ENCODE measurements at places on chromosomes 5 and 9.

DNA sequence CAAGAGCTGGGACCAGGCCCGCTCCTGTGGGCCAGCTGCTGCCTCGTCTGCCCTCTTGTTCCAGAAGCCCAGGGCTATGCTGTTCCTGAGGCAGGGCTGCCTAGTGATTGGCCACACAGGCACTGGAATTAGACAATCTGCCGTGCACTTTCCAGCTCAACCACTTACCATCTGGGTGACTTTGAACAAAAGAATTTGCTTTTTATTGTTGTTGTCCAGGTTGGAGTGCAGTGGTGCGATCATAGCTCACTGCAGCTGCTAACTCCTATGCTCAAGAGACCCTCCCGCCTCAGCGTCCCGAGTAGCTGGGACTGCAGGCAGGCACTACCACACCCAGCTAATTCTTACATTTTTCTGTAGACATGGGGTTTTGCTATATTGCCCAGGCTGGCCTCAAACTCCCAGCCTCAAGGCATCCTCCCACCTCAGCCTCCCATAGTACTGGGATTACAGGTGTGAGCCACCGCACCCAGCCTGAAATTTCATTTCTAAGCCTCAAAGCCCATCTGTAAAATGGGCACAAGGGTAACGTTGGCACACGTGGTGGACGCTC lies 1.2 kb upstream of the NEK6 start:
- DNase-seq = no peak

DNA sequence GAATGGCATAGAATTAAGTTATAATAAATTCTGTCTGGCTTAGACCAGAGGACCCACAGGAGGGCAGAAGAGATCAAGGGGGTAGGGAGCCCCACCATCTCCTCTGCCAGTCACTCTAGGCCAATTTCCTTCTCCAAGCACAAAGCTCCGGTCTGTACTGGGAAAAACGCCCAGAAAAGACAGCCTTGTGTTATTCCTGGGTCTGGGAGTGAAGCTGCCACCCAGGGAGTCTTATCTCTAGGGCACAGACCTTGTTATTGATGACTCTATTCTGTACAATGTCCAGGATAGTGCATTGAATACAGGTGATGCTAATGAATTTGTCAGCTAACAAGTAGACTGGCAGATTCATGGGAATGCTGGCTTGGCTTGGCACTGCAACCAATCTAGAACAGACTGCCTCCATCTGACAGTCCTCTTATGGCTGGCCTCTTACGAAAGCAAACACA lies 60.7 kb downstream of the MED27 start:
- no peak for DNase-seq

DNA sequence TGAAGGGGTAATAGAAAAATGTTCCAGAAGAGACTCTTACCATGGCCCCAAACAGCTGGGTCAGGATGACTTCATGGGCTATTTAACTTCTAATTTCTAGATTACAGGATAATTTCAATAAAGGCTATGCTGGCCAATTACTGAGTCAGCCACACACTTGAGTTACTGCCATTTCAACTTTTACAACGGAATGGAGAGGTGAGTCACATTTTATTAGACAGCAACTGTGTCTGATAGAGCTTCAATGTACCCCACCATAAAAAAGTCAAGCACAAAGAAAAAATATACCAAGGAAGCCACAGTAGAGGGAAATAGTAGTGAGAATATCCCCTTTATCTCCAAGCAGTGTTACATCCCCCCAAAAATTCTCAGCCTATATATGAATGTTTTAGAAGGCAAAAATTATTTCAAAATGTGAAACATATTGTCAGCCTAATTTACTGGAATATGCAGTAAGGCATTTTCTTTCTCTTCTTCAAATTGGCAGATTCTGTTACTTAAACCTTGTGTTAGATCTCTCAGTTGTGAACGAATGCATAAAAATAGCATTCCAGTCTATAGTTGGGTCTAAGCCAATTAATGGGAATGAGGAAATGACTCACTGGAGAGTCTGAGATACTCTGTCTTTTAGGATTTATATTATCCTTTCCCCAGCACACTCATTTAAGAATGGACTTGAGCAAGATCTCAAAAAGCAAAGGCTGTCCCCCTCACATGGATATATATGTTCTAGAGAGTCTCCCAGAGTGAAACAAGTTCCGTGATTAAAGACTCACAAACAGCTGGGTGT lies 47.1 kb upstream of the RAI14 start:
- no peak for DNase-seq

DNA sequence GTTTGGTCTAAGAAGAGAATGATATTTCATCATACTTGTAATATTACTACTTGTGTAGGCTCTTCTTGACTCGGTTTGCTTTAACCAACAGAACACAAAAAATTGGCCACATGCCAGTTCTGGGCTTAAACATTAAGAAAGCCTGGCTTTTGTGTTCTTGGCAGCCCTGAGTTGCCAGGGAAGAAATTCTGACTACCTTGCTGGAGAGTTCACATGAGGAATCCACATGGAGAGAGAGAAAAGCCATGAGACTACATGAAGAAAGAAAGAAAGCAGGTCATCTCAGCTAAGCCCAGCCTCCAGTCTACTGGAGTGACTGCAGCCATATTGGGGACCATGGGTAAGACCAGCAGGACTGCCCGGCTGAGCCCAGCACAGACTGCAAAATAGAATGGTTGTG lies 524.8 kb downstream of the RAB3C start:
- no peak for DNase-seq

DNA sequence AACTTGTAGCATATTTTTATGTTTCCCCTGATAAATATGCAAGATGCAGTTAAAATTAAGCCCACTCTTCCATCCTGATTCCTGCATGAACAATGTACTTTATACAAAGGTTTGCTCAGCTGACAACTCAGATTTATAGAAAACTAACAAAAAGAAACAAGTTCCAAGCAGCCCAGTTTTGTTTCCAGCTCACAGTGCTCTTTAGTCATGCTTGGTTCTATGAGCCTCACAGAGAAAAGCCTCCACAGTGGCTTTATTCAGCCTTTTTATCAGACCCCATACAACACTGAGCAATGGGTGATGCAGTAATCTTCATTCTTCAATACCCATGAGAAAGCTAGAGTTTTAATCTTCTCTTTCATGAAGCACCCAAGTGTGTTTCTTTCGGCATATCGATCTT lies 329.6 kb downstream of the SLCO4C1 start:
- no peak for DNase-seq

- no peak for DNase-seq
These were observed 6.0 kb downstream of the RASGEF1C start for GRCh38 chr5:180202939-180203573.

DNA sequence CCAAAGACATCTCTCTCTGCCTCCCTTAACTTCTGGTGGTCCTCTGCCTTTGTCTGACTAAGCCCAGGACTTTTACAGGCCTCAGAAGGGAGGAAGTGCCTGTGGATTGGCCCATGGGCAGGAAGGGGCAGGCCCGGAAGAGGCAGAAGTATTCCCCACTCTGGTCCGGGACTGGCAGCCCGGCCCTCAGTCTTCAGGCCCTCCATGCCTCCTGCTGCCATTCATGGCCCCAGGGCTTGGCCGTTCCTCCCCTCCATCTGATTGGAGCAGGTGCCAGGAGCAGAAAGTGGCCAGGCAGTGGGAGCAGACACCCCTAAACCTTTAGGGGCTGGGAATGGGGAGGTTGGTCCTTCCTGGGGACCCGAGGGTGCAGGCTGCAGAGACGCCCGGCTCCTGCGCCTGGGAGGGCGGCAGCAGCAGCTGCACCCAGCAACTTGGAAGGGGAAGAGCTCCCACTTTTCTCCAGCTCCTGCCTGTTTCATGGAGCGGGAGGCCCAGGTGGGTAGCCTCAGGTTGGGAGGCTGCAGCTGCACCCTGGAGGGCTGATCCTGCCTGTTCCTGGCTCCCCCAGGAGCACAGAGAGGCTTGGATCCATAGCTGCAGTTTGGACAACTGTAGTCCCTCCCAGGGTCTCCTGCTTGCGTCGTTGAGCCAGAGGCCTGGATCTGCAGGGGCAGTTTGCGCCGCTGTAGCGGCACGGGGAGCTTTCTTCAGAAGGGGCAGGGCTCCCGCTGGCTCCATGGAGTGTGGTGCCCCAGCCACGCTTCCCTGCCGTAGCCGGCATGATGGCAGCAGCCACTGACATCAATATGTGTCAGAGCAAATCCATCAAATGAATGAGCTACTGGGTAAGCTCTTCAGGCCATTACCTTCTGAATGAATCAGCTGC lies 661.5 kb upstream of the NUDT12 start:
- DNase-seq = no peak

DNA sequence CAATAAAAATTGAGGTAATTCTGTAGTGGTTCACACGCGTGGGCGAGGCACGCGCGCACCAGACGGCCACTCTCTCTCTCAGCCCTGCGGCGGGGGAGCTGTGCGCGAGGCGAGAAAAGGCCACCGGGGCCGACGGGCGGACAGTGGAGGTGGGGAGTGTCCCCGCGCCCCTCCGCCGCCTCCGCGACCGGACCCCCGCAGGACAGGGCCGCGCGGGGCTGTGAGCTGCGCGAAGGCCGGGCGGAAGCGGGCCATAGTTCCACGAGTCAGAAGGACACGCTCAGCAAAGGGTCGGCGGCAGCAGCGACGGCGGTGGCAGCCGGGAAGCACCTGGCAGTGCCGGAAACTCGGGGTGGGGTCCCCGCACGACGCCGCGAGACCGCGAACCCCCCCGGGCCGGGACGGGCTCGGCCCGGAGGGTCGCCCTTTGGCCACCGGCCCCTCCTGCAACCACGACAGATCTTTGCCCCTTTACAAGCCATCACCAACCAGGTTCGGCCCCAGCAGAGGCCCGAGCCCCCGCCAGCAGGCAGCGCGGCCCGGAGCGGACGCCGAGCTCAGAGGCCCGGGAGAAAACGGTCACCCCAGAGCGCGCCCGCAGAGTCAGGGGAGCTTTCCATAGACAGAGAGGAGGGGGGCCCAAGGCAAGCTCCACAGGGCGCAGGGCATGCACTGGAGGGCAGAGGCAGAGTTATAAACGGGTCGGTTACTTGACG lies 60.9 kb downstream of the ZNF354C start:
- no peak for DNase-seq

GRCh38 chr9:128689293-128689774 lies 312 bp downstream of the SET start:
- no peak for DNase-seq

DNA sequence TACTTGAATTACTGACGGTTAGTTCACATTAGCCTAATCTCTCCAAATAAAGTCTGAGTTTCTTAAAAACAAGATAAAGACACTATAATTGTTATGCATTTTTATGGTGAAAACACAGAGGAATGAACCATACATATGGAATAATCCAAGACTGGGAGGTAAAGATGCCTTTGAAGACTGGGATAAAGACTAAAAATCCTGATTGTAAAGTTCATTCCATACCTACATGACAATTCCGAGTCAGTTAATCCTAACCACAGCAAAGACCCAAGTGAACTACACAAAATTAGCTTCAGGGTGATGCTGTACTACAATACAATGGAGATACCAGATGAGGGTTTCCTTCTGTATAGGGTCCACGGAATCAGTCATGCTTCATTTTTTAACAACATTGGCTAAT lies 6.3 kb downstream of the AP3B1 start:
- no peak for DNase-seq

- DNase-seq = no peak
These were observed 28.3 kb upstream of the TGFBR1 start for GRCh38 chr9:99076483-99077171.

DNA sequence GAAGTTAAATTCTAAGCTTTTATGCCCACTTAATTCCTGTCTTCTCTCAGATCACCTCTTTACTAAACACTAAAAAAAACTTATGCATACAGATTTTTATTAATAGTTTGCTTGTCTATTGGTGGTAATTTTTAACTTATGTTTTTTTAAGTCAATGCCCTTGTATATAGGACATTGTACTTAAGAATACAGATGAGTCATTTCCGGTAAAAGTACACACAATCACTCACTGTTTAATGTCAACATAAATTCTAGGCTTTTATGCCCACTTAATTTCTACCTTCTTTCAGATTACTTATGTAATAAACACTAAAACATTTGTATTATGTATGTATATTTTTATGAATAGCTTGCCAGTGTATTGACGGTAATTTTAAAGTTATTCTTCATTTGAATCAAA lies 872.8 kb upstream of the CDH9 start:
- DNase-seq = no peak

DNA sequence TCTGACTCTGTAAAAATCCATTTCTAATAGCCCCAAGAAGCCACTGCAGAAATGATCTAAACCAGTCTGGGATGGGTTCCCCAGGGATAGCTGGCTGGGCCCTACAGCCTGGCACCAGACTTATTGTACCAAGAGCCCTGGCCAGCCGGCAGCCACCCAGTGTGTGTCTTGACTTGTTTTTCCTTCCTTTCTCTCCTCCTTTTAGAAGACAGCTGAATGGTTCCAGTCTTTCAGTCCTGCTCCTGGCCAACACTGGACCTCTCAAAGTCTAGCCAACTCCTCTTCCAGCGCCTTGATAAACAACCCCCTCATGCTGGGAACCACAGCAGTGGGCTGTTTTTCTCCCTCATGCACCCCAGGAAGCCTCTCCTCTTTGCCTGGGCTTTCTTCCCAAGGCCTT lies 34.1 kb downstream of the ATOX1 start:
- no peak for DNase-seq

DNA sequence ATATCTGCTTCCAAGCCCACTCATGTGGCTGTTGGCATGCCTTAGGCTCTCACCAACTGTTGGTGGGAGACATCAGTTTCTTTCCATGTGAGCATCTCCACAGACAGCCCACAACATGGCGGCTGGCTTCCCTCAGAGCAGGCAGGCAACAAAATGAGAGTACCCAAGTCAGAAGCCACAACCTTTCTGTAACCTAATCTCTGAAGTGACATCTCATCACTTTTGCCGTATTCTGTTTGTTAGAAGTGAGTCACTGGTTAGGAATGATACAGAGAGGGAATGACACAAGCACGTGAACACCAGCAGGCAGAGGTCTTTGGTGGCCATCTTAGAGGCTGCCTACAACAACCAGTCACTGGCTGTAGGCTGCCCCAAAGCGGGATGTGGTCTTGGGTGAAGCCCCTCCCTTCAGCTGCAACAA lies 88.6 kb upstream of the RASGRF2 start:
- DNase-seq = no peak

GRCh38 chr9:121798941-121799340 lies 147.5 kb downstream of the DAB2IP start:
- no peak for DNase-seq

- DNase-seq = no peak
These were observed 3.3 kb downstream of the EXOC3 start for GRCh38 chr5:446066-446882.

DNA sequence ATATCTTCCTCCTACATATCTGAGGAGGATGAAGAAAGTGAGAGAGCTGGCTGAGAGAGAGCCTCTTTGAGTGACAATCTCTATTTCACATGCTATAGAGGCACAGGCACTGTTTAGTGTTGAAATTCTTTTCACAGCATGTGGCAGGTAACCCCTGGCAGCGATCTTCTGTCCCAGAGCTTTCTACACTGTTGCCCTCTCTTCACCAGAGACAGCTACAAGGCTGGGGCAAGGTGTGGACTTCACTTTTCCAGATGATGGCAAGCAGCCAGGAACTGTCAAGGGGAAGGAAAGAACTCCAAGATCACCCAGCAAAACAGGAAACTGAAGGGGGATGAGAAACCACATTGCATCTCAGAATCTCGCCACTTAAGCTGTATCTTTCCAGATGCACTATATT lies 205.2 kb downstream of the CAAP1 start:
- no peak for DNase-seq

Measured in inflammatory macrophage treated with lipopolysaccharide for 4 hours (primary cell).